Left lobe of liver (tissue), 2 donors: ENCODE measurements at places on chromosomes 12 and 14.

GRCh38 chr12:54412786-54413185 lies 6.3 kb downstream of the ITGA5 start:
- DNase-seq, result peak; percentile 75

DNA sequence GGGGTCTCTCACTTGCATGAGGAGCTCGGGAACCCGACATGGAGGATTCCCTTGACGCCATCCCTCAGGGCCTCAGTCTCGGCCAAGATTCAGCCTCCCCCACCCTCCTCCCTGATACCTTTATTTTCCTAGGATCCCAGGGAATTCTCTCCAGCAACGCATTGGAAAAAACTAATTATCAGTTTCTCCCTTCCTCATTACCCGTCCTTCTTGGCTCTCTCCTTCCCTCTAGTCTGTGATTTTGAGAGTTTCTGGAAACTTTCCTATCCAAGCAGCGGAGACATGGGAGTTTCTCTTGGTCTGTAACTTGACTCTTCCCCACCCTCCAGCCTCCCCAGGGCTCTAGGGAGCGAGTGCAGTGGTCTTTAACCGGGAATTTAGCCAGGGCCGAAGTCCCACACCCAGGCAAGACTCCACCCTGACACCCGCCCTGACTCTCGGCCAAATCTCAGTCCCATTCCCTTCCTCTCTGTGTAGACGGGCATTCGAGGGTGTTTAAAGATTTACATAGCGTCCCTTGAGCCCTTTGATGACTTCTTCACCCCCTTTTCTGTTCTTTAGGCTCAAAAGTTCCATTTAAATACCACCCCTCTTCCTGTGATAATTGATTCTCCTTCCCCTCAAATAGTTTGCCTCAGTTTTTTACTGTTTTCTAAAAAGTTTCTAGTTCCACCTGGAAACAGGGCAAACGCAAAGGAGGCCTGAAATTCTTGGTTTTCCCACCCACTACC lies 6.7 kb downstream of the HOXC5 start:
- DNase-seq, result no peak

DNA sequence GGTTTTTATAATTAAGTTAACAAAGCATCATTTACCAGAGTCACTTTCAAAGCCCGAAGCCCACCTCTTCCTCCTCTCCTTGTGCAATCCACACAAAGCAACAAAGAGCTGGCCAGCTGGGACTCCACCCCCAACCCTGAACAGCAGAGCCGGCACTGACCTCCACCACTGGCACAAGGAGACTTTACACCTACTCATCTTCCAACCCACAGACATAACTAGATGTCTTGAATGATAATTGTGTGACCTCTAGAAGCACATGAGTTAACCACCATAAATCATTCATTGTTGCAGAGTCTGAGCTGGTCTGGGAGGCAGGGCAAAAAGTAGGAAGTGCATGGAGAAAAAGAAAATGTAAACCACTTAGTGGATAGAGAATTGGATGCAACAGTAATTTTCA lies 72.2 kb downstream of the ST8SIA1 start:
- DNase-seq, result no peak

DNA sequence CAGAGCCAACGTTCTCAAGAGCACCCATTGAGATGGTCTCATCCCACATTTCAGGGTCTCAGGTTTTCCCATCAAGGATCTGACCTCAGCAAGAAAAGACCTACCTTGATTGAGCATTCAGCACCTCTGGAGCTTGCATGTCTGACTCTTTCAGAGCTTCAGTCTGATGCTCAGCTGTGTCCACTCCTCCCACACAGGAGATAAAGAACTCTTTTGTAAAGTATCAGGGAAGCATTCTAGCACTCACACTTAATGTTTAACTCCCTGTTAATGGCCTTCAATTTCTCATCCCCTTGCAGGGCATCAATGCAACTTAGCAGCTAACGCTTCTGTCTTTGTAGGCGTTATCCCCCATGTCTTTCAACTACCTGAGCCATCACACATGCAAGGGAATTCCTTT lies 124.1 kb downstream of the GALC start:
- DNase-seq, result no peak

- peak; percentile 66 for DNase-seq
These were observed 794 bp downstream of the RCOR1 start for GRCh38 chr14:102593061-102593824.

DNA sequence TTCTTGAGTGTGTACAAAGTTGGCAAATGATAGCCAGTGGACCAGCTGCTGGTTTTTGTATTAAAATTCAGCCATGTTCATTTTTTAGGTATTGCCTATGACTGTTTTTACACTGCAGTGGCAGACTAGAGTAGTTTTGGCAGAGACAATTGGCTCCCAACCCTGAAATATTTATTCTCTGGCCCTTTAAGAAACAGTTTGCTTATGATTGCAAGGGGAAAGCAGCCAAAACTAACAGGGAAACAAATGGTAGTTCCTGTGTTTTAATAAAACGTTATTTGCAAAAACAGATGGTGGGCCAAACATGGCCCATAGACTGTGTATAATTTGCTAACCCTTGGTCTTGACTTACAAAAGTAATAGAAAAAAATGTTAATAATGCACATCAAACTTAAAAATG lies 110.2 kb downstream of the ALX1 start:
- DNase-seq, result no peak

DNA sequence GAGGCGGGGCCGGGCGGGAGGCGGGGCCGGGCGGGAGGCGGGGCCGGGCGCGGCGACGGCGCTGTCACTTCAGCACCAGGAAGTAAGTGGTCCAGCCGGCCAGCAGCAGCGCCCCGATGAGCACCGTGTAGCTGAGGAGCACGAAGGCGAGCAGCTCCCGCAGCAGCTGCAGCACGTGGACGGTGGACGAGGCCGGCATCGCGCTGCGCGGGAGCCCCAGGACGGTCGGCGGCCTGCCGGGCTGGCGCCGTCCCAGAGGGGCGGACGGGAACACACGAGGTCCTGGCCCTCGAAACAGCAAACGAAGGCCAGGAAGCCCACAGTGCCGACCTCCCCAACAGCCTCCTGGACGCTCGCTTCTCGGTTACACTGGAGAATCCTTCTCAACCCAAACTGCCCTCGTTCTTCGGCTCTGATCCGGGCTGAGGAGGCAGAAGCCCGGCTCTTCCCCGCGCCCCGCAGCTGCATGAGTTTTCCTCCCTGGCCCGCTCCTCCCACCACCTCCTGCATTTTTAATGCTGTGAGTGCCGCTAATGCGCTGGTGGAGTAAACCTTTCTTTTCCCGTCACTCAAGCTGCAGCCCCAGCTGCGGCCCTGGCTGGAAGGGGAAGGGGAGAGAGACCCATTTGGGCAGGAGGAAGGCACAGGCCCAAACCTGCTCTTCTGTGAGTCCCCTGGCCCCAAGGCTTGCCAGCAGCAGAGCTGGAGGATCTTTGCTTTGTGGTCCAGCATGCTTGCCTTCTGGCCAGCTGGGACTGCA lies 694 bp upstream of the DIABLO start:
- DNase-seq, result no peak

GRCh38 chr12:69254046-69254445 lies 14.7 kb downstream of the CPSF6 start:
- no peak for DNase-seq

- no peak for DNase-seq
These were observed 262.4 kb upstream of the PDE3A start for GRCh38 chr12:20105943-20106342.

- no peak for DNase-seq
These were observed 34.8 kb upstream of the TESC start for GRCh38 chr12:117134059-117134458.

- no peak for DNase-seq
These were observed 290.7 kb downstream of the ALG10B start for GRCh38 chr12:38607295-38607694.

DNA sequence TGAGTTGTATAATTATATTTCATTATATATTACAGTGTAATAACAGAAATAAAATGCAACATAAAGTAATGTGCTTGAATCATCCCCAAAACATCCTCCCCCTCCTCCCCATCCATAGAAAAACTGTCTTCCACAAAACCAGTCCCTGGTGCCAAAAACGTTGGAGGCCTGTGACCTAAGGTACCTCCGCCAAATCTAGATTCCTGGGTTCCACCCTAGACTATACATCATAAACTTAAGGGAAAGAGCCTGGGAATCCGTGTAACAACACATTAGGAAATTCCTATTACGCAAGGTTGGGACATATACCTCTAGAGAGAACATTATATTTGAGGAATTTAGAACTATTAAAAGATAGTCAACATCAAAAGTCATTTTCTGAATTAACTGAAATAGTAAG lies 38.0 kb downstream of the SPPL3 start:
- no peak for DNase-seq

GRCh38 chr12:7460375-7461259 lies 16.7 kb upstream of the CD163L1 start:
- no peak for DNase-seq

DNA sequence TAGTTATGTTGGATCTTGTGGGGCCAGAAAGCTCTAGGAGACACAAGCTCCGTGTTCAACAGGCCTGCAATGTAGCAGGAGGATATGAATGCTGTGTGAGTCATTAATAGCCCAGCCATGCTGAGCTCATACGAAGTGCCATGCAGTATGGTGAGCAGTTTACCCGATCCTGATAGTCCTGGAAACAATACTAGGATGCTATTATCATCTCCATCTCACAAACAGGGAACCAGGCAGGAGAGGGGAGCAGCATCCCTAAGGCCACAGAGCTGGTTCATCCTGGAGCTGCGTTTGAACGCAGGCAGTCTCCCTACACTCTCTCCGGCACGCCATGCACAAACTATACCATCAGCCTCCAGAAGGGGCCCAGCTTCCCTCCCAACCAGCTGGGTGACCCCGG lies 20.5 kb downstream of the TTC7B start:
- no peak for DNase-seq

GRCh38 chr12:47097276-47097896 lies 17.6 kb upstream of the AMIGO2 start:
- DNase-seq, result no peak

DNA sequence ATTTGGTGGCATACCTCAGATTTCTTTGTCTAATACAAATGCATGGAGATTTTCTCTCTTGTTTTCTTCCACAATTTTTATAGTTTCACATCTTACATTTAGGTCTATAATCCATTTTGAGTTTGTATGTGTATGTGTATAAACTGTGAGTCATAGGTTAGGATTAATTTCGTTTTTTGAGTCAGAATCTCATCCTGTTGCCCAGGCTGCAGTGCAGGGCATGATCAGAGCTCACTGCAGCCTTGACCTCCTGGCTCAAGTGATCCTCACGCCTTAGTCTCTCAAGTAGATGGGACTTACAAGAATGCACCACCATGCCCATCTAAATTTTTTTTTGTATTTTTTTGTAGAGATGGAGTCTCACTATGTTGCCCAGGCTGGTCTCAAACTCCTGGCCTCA lies 71.6 kb downstream of the OTOGL start:
- no peak for DNase-seq

DNA sequence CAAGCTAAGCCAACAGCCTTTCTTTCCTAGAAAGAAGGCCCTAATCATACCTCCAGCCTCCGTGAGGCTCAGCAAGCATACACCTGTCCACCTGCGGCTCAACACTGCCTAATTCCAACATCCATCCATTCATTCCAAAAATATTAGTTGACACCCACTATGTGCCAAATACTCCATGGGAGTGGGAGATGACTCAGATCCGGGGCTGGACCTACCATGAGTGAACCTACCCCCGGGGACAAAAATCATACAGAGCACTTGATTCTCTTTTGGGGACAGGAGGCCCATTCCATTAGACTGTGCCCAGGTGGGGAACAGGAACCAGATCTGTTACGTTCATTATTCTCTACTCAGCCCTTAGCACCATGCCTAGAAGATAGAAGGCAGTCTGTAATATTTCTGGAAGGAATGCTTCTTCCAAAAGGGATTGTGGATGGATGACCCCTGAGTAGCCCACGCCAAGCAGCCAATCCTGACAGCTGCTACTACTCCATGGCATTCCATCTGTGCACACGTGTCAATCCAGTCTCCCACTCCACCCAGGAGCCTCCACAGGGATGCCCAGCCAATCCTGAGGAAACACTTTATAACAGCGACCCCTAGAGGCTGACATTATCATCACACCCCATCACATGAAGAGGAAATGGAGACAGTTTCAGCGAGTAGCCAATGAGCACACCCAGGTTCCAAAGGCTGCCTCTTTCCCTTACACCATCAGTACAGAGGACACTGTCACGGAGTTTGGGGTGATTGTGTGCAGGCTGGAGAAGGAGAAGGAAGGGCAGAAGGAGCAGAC lies 170.7 kb downstream of the ESRRB start:
- no peak for DNase-seq
